ENCODE measurements at places on chromosomes 4 and X.

DNA sequence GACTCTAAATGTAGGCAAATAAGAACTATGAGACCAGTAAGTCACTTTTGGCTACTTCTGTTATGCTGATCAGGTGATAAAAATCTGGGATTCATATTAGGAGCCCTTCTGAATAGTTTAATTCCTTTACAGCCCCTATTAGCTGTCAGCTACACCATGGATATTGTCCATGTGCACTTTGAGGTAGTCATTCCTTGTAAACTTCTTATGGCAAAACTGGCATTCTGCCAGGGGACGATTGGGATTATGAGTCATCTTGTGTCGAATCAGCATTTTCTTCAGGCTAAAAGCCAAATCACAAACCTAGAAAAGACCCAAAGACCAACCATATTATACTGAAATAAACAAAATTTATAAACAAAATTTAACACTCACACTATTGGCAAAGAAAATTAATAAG, 227.6 kb downstream of the PRDM5 start:
- DNase-seq = peak; percentile 89

- DNase-seq = no peak
These were observed 73.3 kb downstream of the PSAPL1 start for GRCh38 chr4:7361280-7361895.

GRCh38 chr4:3285558-3286334, 7.1 kb upstream of the RGS12 start:
- DNase-seq = peak; percentile 67

GRCh38 chr4:79249881-79250503, 75.9 kb downstream of the NAA11 start:
- no peak for DNase-seq

DNA sequence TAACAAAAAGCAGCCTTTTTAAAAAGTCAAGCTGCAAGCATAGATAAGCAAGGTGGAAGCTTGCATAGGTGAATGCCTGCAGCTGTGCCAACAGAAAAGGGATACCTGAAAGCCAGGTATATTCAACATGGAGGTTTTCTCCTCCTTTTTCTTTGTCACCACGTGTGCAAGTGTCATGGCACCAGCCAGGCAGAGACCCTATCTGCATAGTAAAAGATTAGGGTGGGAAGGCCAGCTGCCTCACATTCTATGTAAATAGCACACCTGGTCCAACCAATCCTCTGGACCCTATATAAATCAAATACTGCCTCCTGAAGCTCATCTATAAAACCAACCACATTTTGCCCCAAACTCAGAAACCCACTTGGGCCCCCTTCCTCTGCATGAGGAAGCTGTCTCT, 28.0 kb upstream of the PLK4 start:
- DNase-seq = no peak

Measured in fibroblast of mammary gland (primary cell).